H54 (cell line): ENCODE measurements at places on chromosomes 7 and 10.

DNA sequence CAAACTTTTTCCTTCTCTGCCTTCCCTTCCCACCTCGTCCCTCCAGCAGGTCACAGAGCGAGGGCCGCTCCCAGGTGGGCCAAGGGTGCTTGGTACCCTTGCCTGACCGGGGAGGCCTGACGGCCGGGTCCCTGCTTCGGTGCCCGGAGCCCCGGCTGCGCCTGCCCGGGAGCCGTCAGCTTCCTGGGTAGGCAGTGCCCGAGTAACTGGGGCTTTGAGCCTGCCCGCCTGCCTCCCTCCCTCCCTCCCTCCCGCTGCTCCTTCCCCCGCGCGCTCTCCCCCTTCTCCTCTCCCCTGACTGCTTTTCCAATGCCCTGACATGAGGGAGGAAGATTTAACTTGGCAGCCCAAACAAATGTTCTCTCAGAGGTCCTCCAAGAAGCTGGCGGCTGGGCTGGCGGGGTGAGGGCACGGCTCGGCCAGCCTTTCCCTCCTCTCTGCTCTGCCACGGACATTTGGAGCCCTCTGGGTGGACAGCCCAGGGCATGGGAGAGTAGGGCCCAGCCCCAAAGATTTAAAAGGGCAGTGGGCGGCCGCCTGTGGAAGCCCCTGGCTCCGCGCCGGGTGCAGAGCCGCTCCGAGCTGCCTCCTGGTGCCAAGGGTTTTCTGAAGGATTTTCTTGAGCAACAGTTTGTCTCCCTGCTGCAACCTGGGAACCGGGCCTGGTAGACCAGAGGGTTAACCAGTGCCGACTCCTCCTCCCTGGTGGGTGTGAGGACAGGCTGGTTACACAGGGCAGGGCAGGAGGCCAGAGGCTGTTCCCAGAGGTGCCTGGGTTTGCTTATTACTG lies 2.0 kb downstream of the ZMIZ1 start:
- peak; percentile 85 for DNase-seq

DNA sequence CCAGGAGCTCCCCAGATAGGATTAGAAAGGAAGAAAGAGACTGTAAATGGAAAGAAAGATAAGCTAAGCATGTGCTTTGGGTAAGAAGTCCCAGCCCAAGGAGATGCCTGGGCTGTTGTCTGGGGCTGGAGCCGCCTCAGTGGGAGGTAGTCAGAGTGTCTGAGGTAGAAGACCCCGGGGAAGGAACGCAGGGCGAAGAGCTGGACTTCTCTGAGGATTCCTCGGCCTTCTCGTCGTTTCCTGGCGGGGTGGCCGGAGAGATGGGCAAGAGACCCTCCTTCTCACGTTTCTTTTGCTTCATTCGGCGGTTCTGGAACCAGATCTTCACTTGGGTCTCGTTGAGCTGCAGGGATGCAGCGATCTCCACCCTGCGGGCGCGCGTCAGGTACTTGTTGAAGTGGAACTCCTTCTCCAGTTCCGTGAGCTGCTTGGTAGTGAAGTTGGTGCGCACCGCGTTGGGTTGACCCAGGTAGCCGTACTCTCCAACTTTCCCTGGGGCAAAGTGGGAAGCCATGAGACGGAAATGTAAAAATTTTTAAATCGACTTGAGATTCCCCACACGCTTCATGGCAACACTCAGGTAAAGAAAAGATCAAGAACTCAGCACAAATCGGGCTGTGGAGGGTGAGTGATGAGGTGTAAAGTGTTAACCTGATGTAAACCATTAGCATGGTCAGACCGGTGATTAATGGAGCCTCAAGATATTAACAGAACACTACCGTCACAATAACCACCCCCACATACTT lies 1.3 kb downstream of the HOXA1 start:
- no peak for DNase-seq

DNA sequence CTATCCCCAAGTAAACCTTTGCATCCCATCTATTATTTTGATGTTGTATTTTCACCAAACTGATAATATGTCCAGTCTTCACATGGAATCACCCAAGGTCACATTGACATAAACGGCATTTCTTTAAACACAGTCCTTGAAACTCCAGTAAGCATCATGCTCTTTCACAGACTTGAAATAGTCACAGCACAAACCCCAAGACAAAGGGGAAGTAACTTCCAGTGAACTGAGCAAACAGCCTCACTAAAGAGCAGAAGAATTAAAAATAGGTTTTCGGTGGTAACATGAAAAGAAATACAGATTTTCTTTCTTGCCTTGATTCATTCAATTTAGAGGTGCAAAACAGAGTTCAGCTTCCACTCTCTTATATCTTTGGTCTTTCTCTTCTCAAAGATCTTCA lies 253.7 kb downstream of the SFMBT2 start:
- no peak for DNase-seq

GRCh38 chr10:64486149-64486548 lies 964.9 kb downstream of the REEP3 start:
- DNase-seq: peak; percentile 9

DNA sequence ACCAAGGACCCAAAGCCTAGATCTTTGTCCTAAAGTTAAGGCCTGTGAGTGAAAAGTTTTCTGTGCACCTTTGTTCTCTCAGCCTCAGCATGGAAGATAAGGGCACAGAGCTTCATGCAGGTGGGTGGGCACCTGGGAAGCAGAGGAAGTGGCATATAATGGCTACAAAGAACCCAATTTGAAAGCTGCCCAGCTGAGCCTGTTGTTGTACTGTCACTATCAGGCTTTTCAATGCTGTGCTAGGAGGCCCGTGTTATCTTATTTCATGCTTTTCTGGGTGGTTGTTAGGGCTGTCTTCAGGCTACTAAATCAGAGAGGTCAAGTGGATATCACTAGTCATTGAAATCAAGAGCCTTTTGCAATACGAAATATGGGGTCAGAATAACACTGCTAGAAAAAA lies 443.8 kb downstream of the SORCS1 start:
- DNase-seq: no peak

GRCh38 chr10:95809370-95810197 lies 53.6 kb downstream of the ENTPD1 start:
- DNase-seq: no peak

GRCh38 chr10:48490571-48490940 lies 114.3 kb downstream of the ARHGAP22 start:
- no peak for DNase-seq

DNA sequence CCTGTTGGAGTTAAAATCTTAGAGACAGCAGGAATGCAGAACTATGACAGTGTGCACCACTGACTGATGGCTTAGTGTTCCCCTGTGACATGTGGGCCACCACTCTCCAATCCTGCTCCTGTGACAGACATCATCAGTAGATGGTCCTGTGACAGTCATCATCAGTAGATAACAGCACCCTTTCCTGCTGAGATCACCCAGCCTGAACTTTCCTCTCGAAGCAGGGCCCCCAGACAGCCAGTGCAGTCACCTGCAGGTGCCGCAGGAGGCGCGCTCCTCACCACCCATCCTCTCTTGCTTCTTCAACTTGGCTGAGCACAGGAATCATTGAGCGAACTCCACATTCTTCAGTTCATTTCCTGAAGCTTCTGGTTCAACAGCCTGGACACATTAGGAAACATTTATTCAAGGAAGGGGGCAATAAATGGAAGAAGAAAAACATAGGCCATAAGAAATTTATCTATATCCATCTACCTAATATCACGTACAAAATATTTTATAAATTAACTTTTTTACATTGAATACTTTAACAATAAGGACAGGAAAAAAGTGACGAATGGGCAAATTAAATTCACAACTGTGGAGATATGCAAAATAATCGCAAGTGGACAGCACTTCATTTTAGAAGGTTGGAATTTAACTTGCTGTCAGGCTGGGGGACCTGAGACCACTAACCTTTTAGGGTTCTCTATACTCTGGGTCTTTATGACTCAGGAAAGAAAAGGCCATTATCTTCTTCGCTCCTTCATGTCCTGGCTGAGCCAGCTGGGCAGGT lies 32.0 kb upstream of the MKI67 start:
- no peak for DNase-seq

- DNase-seq: peak; percentile 75
Measured at GRCh38 chr7:41027428-41028115, 675.3 kb downstream of the INHBA start.

DNA sequence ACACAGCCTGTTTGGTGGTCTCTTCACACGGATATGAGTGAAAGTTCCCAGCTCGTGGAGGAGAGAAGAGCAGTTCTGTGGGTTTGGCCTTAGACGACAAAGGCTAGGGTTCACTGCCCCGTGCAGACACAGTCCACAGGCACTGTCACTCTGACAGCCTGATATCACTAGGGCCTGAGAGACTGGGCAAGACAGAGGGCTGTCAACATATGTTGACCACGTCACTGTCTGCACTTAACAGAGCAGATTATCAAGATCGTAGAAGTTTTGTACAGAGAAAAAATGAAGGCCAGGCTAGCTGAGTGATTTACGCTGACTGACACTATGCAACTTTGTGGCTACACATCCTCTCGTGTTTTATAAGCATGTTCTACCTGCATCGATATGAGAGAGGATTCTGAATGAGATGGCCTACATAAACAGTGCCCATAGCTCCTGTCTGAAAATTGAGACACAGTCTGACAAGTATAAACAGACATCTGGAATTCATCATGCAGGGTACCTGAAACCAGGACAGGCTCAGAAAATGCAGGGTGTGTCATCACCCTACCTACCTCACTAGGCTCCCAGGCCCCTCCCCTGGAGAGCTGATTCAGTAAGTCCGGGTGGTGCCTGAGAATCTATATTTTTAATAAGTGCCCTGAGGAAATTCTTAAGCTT lies 120.0 kb downstream of the SGMS1 start:
- DNase-seq: no peak

DNA sequence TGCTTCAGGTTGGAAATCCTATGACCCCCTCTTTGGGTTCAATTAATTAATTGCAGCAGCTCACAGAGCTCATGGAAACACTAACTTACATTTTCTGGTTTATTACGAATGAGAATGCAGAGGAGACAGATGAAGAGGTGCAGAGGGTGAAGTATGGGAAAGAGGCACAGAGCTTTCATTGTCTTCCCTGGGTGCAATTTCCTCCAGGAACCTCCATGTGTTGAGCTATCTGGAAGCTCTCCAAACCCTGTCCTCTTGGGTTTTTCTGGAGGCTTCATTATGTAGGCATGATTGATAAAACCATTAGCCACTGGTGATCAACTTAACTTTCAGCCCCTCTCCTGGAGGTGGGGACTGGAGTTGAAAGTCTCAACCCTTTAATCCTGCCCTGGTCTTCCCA lies 133.0 kb upstream of the AUTS2 start:
- no peak for DNase-seq

DNA sequence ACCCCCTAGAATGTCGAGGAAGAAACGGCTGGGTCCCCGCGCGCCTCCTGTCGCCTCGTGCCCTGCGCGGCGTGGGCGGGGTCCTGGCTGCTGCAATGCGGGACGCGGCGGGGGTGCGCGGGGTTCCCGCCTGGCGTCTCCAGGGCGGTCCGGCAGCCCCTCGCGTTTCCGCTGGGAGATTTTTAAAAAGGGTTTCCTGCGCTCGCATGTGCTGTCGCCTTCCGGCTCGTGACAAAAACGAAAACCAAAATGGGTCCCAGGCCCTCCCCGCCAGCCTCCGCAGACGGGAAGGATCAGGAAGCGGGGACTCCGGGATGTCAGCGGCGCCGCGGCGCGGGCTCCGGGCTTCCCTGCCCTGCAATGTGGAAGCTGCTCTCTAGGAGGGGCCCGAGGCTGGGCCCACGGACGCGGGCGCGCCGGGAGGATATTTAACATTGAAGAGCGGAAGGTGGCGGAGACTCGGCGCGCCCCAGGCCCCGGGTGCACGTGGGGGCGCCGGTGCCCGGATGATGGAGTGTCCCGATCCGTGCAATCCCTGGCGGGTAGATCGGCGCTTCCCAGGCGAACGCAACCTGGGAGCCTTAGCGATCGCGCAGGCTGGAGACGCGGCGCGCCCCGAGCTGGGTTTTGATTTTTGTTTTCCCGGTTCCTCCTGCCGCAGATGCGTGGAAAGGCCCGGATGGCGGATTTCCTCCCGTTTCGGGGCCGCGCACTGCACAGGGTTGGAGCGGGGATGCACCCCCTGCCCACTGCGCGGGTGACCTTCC lies 1.0 kb downstream of the PFKP start:
- DNase-seq: peak; percentile 33

DNA sequence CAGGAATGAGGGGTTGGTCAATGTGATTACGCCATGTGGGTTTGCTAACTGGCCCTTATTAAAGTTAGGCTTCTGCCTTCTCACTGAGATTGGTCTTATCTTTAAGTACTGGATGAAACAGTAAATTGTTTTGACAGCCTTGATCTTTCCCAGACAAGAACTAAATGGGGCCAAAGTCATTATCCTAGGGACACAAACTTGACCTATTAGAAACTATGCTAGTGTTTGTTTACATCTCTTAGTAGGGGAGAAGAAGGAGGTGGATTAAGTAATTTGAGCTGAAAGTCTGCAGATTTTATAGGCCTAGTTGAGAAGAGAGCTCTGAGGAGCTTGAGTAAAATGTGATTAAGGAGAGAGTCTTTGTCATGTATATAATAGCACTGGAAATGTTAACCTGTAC lies 386.9 kb downstream of the HTR7 start:
- DNase-seq: no peak

DNA sequence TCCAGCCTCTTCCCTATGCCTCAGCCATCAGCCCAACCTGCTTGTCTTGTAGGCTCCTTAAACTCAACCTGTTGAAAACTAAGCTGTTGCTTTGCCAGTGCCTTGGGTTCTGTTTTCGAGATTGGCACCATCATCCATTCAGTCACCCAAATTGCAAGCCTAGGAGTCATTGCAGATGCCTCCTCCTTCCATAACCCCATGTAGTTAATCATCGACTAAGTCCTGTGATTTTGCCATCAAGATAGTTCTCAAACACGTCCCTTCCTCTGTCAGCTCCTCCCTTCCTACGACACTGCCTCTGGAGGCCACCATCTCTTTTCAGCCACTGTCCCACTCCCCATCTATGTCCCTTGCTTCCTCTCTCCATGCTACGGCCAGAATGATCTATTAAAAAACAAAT lies 168.1 kb downstream of the RAB11FIP2 start:
- DNase-seq: no peak

DNA sequence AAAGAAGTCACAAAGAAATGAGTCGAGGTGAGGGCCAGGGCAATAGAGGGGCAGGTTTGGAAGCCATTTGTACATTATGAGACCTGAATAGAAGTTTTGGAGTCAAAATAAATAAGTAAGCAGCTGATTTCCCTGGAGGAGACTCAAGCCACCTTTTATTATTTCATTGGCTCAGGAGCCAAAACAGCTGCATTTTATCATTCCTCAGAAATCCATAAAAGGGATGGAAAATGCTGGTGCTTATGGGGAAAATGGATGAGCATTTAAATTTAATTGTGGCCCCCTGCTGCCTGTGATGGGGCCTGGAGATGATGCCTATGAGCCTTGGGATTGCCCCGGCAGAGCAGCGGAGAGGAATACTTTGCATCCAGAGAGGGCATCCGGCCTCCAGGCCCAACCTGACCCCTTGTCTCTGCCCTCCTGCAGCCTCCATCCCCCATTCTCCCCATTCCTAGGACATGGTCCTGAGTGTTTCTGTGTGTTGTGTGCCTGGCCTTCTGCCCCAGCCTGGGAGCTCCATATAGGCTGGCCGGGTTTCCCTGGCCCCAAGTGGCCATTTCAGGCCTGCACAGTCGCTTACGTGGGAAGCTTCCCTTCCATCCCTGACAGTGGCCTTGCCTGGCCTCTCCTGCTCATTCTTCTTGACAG lies 296.8 kb upstream of the ZMIZ1 start:
- no peak for DNase-seq

- no peak for DNase-seq
Measured at GRCh38 chr7:153640586-153640985, 411.6 kb upstream of the DPP6 start.
